NCI-H510A treated with DMSO at 0.1 percent for 48 hours (cell line): ENCODE measurements at places on chromosomes 1 and 21.

- DNase-seq: no peak
Measured at GRCh38 chr1:47228644-47229030, 3.4 kb downstream of the TAL1 start.

DNA sequence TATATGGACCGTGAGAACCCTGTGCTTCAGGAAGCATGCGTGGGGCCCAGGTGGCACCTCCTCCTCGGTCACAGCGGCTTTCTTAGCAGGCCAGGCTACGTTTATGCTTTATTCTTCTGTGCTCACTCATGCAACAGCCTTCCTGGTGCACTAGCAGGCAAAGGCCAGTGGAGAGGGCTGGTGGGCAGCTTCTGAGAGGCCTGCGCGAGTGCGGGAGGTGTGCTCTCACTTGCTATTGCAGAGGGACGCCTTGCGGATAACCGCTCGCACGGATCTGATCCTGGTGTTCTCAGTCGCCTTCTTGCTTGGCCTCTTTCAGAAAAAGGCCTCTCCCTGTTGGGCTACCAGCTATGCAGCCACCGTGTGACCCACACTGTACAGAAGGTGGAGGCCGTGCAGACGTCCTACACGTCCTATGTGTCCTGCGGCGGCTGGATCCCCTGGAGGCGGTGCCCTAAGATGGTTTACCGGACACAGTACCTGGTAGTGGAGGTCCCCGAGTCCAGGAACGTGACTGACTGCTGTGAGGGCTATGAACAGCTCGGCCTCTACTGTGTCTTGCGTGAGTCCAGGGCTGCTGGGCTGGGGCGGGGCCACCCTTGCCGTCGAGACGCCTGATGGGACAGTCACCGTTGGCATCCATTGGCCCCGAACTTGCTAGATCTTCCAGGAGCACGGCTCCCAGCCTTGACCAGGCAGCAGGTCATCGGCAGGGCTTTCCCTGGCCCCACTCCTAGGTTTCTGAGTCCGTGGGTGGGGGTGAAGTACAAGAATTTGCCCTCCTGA is 4.8 kb downstream of the UMODL1 start:
- DNase-seq: no peak

- DNase-seq: no peak
Measured at GRCh38 chr1:55230659-55231058, 15.5 kb upstream of the USP24 start.

GRCh38 chr1:235275836-235276235 is 52.1 kb downstream of the ARID4B start:
- DNase-seq: no peak

DNA sequence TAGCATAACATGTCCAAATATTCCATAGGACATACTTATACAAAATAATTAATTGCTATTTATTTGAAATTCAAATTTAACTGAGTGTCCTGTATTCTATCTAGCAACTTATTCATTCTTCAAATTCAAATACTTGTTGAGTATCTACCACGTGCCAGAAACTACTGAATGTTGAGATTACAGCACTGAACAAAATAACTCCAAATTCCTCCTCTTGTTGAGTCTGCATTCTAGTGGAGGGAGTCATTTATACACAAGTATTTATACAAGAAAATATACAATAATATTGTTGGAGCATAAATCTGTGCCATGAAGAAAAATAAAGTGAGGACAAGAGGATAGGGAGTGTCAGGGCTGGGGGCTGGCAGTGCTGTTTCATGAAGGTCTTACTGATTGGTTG is 43.7 kb upstream of the CDC42BPA start:
- no peak for DNase-seq

GRCh38 chr1:48676376-48676775 is 100.3 kb downstream of the BEND5 start:
- DNase-seq: no peak

- DNase-seq: peak; percentile 44
Measured at GRCh38 chr1:63148825-63149645, 173.3 kb upstream of the FOXD3 start.

DNA sequence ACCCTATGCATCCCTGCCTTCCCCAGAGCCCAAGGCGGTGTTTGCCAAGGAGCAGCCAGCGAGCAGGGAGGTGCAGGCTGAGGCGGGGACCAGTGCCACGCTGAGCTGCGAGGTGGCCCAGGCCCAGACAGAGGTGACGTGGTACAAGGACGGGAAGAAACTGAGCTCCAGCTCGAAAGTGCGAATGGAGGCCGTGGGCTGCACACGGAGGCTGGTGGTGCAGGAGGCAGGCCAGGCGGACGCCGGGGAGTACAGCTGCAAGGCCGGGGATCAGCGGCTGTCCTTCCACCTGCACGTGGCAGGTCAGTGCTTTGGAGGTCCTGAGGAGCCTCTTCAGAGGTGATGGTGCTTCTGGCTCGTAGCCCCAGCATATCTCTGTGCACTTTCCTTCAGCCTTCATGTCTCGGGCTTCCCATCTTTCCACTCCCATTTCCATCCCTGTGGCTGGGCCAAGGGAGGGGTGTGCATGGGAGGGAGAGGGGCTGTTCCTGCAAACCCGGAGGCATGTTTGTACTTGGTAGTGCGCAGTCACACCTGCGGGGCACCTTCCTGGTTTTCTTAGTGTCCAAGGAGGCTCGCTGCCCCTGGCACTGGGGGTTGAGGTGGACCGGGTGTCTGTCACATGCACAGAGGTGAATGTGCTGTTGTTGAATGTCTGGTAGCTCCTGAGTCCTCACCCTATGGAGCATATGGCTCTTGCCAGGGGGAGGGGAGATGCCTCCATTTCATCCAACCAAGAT is 56.4 kb downstream of the OBSCN start:
- no peak for DNase-seq

DNA sequence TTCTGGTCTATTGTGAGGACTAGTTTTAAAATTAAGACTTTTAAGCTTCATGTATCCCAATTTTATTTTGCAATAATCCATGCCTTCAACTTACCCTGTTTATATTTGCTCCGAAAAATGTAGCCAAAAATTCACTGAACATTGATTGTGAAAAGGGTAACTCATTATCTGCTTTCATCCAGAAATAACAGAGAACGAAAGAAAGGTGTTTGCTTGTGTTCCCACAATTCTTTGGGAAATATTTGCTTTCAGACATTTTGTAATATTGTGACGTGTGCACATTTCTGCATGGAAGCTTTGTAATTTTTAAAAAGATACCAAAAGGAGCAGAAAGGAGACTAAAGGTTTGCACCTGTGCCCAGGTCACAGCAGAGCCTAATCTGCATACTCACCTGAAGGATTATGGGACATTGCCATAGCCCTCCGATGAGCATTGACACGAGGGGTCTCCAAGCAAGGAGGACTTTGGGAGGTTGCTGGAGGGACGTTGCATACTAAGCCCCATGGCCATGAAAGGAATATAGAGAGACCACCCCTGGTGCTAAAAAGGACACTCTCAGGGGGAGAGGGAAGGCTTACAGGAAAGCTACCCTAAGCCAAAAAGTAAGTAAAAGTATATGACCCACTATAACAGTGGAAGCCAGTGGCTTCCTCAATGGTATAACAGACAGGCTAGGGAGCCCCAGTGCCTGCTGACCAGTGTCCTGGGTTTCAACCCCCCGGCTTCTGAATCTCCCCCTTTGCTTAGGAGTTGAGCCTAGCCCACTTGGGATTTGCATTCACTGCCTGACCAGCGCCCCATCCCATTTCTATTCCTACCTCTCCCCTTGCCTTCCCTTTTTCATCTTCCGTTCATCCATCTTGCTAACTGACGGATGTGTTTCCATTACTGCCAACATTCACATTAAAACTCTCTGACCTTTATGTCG is 148.6 kb upstream of the ZC3H12A start:
- DNase-seq: no peak

DNA sequence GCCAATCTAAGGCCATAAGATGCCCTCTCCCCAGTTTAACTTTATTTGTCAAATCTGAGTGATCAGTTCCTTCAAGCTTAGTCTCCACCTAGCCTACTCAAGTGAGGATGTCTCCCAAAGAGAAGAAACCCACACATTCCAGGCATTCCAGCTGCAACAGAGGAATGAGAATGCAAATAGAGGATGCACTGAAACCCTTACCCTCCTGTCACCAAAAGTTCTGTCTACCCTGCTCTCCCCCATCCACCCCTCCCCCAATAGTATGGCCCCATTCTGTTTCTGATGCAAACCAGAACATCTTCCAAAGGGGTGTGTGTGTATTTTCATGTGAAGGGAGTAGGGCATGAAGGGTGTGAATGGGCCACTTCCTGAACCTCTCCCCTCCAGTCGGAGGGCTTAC is 3.0 kb downstream of the DUSP23 start:
- DNase-seq: no peak

DNA sequence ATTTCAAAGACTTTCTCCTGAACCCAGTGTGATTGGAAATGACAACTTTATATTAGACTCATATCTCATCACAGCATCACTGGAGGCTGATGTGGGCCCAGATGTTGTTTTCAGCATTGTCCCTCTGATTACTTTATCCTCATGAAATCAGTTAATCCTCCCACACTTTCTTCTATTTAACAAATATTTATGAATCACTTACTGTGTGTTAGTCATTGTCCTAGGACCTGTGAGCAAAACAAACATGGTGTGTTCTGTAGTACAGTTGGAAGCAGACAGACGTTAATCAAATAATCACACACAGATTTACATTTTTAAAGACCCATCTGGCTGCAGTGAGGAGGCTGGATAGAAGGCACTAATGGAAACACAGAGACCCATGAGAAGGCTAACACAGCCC is 383.7 kb downstream of the PRDM2 start:
- no peak for DNase-seq

- DNase-seq: no peak
Measured at GRCh38 chr1:186194107-186194756, 180.8 kb downstream of the TPR start.

GRCh38 chr1:110233861-110234260 is 23.7 kb downstream of the KCNC4 start:
- DNase-seq: peak; percentile 29

- DNase-seq: peak; percentile 50
Measured at GRCh38 chr1:212782422-212783154, 9.0 kb downstream of the NSL1 start.

DNA sequence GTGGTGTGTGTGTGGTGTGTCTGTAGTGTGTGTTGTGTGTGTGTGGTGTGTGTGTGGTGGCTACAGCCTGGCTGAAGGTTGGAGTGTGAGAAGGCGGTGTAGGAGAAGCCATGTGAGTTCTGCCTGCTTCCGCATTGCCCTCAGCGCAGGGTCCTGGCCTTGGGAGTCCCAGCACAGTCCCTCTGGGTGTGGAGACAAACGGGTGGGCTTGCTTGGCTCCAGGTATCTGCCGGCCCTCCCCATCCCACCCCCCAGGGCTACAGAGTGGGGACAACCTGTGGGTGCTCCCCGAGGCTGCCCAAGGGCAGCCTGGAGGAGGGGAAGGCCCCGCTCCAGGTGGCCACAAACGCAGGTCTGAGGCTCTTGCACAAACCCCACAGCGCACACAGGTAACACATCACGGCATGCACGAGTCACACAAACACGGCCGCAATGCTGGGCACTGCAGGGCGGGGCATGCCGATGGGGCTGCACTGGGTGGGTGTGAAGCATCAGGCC is 31.7 kb upstream of the ADARB1 start:
- DNase-seq: no peak

- DNase-seq: no peak
Measured at GRCh38 chr1:181092883-181093458, 4.5 kb downstream of the IER5 start.

- peak; percentile 56 for DNase-seq
Measured at GRCh38 chr1:157472959-157473358, 79.4 kb downstream of the FCRL5 start.

DNA sequence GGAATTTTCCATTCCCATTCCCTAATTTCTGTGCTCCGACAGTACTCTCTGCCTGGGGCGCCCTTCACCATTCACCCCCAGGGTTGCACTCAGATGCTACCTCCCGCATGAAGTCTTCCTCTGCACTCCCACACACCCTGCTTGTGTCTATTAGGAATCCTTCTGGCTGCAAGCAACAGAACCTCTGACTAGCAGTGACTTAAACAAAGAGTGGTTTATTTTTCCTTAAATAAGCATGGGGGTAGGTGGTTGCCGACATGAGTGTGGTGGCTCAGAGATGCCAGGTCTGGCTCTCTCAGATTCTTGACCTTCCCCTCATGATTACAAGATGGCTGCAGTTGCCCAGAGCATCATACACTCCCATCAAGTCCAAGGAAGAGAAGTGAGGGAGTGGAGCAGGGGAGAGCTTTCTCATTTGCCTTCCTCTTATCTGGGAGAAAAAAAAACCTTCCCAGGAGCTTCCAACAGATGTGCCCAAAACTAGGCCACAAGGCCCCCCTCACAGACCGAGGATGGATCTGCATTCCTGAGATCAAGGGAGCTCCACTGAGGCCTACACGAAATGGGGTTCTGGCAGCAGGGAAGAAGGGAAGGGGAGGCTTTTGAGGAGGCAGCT is 49.6 kb upstream of the LBR start:
- DNase-seq: no peak

- DNase-seq: peak; percentile 62
Measured at GRCh38 chr1:202029171-202029665, 18.8 kb downstream of the ELF3 start.
